ENCODE measurements at places on chromosomes 6 and 20. TPM values are rescaled to one million over a fixed set of nuclear protein-coding genes. Genes with fewer than 3 reads are reported as not detected.

IMPG1 gene
- not detected for total RNA-seq

JARID2 gene
- 17.0 TPM for total RNA-seq

DNA sequence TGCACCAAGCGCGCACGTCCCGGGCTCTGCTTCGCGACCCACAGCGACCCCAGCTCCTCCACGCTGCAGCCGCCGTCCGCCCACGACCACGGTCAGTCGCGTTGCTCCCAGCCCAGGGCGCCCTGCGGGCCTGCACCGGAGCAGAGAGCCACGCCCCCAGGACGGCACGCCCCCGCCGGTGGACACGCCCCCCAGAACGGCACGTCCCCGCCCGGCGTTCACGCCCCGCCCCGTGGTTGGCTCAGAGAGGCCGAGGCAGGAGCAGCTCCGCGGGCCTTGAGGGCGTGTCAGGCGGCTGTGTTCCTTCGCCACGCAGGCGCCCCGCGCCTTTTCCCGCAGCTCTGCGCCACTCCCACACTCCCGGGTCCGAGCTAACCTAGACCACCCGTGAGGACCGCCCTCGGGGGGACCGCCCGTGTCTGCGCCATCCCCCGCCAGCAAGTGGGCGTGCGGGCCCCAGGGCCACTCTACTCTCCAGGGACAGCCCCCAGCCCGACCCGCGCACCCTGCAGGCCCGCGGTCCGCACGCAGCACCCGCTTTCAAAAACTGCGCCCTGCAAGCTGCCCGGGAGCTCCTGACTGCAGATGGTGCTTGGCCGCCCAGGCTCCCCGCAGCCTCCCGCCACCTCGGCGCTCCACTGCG, at the start of gene RNASET2:
Gene RNASET2 (minus strand): TSS at position 107 of the 643 bp plus-strand sequence. CDS start 368 bp downstream, outside the sequence.
- no peaks in the 10 kb centered on the region for H3K36me3 ChIP-seq
- no peaks in the 10 kb centered on the region for H3K27me3 ChIP-seq
- peak; percentile 98 for DNase-seq
- H3K27ac ChIP-seq = peak within 1 kb of the TSS; percentile 53
- peak within 1 kb of the TSS; percentile 93 for H3K4me3 ChIP-seq

ARMH2 gene
- total RNA-seq = not detected
